ENCODE measurements at places on chromosomes 5 and 9.
A peak's percentile ranks its signal among the peaks of the same experiment; 100 is the strongest.

- DNase-seq = no peak
Observed at GRCh38 chr9:78239506-78239905, 3.6 kb downstream of the CEP78 start.

DNA sequence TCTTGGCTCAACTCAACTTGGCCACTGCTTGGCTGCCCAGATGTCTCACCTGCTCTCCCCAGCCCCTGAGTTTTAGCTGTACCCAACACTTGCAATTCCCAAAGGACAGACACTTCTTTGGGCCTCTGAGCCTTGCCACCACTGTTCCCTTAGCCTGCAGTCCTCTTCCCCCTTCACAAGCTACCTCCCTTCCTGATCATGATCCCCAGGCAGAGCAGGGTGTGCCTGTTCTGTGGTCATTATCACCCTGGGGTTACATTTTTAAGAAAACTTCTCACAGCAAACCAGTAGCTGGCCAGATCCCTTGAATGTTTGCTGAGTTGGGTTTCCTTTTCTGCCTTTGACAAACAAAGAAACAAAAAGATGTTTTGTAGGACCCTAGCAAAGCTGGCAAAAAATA, 87.5 kb upstream of the PRRC1 start:
- peak; percentile 75 for DNase-seq

DNA sequence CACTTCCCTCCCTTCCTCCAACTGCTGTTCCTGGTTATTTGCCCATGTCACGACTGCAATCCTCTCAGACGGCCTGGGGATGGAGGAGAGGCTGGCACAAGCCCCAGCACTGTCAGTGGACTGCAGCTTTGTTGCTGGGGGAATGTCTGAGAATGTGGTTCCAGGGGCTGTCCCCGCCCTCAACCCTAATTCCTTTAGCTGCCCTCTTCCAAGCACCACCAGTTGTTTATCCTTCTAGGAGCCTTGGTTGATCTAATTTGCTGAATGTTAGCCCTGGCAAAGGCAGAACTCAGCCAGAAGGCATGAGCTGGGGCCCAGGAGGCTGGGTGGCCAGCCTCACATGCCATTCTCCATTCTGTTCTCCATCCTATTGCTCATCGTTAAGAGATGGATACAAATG, 51.6 kb downstream of the ADAM19 start:
- DNase-seq = no peak

DNA sequence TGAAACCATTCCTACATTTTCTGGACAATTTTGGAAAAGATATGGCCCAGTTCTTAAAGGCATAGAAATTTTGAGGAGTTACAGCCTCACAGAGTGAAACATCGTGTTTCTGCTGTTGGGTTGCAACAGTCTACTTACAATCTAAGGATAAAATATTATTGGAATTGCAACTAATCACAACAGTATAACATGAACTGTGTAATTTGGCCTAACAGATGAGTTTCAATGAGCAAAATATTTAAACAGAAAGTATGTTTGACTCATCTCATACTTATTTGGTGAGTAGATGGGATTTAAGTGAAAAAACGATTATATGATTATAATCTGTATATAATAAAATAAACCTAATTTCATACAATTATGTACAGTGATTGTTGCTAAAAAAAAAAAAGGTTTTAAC, 1061.8 kb downstream of the CDH12 start:
- no peak for DNase-seq

- no peak for DNase-seq
Observed at GRCh38 chr9:70466976-70467561, 52.6 kb upstream of the KLF9 start.

GRCh38 chr5:56585999-56586691, 229.2 kb upstream of the MAP3K1 start:
- peak; percentile 65 for DNase-seq

DNA sequence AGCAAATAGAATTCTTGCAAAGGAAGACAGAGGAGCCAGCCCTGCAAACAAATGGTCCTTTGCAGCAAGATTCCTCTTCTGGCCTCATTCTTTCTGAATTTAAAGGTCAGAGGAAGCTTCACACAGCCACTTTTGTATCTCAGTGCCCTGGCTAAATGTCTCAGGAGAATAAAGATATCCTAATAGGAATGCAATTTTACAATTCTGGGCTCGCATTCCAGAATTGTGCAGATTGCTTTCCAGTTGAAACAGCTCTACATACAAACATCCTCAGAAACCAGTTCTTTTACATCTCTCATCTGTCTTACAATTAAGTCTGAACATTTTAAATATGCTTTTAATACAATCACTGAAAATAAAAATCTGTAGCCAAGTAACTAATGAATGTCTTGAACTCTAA, 14.6 kb upstream of the ACOT12 start:
- DNase-seq = no peak
